ENCODE measurements at places on chromosomes 12 and 14. TPM values are rescaled to one million over a fixed set of nuclear protein-coding genes. Genes with fewer than 3 reads are reported as not detected.

CCDC184 gene
- 5.2 TPM for total RNA-seq

RPL36AL gene
- 284 TPM for total RNA-seq

AVPR1A gene
- 1.1 TPM for total RNA-seq

DNA sequence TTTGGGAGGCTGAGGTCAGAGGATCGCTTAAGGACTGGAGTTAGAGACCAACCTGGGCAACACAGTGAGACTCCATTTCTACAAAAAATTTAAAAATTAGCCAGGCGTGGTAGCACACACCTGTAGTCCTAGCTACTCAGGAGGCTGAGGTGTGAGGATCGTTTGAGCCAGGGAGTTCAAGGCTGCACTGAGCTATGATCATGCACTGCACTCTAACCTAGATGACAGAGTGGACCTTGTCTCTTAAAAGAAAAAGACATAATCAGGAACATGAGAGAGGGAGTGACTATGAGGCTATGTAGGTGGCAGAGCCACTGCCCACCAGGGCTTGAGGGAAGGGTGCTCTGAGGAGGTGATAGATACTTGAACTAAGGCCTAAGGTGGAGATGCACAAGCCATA lies 49.2 kb upstream of the PLXNC1 start:
- no peaks in the 10 kb centered on the region for H3K27me3 ChIP-seq
- H3K36me3 ChIP-seq, result no peaks in the 10 kb centered on the region
- no peak overlapping the region for H3K4me3 ChIP-seq
- no peak for DNase-seq
- no peak overlapping the region for H3K27ac ChIP-seq
- H3K4me1 ChIP-seq, result no peaks in the 10 kb centered on the region

- H3K4me1 ChIP-seq, result peaks cover 10% of the 10 kb centered on the region
- H3K27me3 ChIP-seq, result no peaks in the 10 kb centered on the region
- H3K4me3 ChIP-seq, result no peak overlapping the region
- no peak for DNase-seq
- H3K27ac ChIP-seq, result no peak overlapping the region
Observed at GRCh38 chr12:53729644-53730043, 2.4 kb upstream of the CALCOCO1 start.

All from ovary (tissue), 10 donors.